EL (cell line): ENCODE measurements at places on chromosomes 13 and 19.
A peak's percentile ranks its signal among the peaks of the same experiment; 100 is the strongest.

- DNase-seq: no peak
Measured at GRCh38 chr19:3897936-3898335, 17.5 kb downstream of the ATCAY start.

DNA sequence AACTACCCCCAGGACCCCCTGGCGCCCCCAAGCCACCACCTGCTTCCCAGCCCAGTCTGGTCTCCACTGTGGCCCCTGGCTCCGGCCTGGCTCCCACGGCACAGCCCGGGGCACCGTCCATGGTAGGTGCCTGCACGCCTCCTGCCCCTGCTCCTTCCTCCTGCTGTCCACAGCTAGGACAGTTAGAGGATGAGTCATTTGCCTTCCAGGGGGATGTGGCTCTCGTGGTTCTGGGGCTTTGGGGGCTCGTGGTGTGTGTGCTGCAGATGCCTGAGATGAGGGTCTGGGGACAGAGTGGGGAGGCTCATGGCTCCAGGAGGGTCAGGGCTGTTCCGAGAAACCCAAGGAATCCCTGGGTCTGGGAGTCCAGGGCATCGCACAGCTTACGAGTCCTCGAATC lies 12.7 kb downstream of the MED25 start:
- no peak for DNase-seq

GRCh38 chr13:42110410-42111155 lies 62.1 kb downstream of the DGKH start:
- DNase-seq: peak; percentile 74

GRCh38 chr13:49625392-49626079 lies 2.8 kb upstream of the ARL11 start:
- DNase-seq: no peak

DNA sequence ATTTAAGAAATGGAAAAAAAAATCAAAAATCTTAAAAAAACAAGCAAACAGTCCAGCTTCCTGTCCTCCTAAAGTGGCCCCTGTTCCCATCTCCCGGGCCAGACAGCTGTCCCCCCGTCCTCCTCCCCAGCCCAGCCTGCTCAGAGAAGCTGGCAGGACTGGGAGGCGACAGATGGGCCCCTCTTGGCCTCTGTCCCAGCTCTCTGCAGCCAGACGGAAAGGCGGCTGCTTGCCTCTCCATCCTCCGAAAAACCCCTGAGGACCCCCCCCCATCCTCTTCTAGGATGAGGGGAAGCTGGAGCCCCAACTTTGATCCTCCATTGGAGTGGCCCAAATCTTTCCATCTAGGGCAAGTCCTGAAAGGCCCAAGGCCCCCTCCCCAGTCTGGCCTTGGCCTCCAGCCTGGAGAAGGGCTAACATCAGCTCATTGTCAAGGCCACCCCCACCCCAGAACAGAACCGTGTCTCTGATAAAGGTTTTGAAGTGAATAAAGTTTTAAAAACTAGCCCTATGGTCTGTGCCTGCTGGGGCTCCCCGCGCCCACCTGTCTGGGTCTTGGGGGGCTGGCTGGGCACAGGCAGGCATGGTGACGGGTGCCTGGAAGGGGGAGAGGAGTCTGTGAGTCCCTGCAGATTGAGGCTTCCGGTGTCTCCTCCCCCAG lies 3.8 kb downstream of the GADD45GIP1 start:
- DNase-seq: no peak

DNA sequence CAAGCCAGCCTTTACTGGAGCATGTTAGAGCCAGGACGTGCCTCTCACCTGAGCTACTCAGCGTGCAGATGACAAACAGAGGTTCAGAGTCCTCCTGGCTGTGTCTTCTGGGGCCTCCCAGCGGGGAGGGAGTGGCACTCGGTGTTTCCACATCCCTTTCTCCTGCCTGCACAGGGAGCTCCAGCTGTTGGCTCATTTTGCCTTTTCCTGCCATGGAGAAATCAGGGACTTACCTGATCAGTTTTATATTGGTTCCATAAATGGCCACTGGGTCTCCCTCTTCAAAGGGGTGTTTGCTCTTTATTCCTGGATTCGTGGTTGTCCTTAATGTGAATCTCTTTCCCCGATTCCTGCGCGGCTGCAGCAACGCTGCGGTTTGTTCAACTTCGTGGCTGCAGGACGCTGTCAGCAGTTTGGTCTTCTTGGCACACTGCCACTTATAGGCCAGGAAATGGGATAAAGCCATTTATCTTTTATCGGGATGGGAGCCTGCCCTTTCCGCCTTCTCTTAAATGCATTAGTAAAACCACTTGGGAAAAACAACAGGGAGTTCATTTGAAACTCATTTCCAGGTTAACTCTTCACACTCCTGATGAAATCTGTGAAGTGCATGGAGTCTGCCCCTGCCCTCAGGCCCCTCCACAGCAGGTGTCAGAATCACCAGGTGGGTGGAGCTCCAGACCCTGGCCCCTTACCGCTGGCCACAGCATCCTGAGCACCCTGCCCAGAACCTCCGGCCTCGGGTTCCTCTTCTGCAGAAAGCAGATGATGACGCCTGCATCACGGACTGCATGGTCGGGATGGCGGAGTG lies 39.8 kb upstream of the MCF2L start:
- peak; percentile 37 for DNase-seq

DNA sequence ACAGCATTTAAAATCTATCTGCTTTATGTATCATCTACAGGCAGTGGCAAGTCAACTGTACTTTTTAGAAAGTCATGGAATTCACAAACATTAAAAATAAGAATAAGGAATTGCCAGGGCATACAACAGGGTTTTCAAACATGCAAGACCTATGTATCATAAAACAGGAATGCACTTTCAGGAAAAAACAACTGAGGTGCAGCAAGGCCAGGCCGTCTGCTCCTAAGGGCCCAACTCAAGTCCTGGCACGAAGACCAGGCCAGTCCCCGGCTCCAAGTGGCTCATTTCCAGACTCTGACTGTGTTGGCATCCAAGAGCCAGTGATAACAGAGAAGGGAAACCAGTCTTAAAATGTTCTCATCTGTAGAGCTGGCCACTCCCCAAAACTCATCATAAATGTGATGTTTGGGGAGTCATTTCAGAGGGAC lies 7.1 kb downstream of the RFX2 start:
- DNase-seq: peak; percentile 94

DNA sequence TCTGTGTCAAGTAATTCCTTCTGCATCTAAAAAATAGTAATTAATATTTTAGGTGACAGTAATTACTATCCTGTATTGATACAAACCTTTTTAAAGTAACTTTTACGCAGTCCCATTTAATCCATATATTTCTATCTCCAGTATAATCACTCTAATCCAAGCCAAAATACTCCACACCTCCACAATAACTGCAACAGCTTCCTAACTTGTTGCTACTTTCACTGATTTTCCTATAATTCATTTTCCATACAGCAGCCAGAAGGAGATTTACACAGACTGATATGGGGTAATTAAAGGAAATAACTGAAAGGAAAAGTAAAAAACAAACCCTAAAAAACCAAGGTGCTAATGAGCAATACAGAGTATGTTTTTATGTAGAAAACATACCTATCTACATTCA lies 64.9 kb downstream of the RBM26 start:
- DNase-seq: no peak

DNA sequence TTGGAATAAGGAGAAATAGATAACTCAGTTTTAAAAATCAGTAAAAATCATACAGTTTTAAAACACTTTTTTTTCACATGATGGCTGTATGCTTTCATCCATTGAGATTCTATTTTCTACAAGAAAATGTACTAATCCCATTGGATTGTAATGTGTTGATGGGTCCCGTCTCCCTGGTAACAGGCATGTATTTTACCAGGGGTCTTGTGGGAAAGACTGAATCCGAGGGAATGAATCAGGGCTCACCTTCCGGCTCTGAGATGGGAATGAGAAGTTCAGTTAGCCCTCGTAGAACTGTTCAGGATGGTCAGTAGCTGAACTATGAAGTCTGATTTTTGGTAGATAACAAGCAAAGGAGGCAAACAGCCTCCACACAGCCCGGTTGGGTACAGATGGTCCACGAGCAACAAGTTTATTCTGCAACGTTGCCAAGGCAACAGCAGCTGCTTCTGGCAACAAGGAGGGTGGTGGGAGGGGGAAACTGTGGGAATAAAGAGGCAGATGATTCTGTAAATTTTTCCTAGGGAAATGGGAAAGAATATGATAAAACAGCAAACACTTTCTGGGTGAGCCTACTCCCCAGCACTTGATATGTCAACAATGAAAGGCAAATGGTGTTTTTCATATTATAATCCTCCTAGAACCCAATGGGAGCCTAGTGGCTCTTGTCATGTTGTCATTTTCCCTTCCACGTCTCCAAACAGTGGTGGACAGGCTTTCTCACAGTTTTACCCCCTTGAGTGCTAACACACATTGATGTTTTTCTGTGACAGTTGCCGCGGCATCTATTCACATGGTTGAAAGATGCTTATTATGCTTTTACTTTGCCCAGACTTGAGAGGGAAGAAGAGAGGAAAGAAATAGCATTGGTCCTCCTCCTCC lies 12.4 kb upstream of the SIAH3 start:
- DNase-seq: no peak

DNA sequence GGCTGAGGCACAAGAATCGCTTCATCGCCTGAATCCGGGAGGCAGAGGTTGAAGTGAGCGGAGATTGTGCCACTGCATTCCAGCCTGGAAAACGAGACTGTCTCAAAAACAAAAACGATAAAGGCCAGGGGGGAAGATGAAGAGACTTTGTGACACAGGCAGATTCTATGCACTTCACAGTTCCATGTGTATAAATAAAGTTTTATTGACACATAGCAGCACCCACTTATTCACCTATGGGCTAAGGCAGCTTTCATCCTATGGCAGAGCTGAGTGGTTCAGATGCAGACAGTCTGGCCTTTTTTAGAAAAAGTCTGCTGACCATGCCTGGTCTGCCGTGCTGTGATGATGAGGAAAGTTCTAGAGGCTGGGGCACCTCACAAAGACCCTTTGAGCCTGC lies 5.6 kb downstream of the LMNB2 start:
- no peak for DNase-seq

GRCh38 chr19:42422901-42423461 lies 4.2 kb downstream of the LIPE start:
- DNase-seq: no peak

- no peak for DNase-seq
Measured at GRCh38 chr13:67071918-67072598, 158.1 kb downstream of the PCDH9 start.

DNA sequence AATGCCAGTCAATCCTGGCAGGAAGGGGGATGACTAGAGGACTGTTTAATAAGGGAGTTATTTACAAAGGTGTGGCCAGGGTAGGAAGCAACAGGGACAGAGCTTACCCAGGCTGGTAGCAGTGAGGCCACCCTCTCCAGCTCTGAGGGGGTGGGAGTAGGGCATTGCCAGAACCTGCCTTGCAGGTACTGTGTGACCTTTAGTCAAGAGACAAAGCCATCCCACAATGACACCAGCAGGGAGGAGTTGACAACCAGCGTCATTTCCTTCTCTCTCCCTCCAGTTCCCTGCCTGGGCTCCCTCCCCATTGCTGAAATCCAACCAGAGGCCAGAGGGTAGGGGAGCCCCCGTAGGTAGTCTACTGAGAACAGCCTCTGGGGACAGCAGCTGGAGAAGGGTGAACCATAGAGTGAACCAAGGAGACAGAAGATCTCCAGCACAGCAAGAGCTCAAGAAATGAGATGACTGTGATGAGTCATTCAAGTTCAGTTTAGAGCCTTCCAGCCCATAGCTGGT lies 33.3 kb upstream of the SPATA13 start:
- DNase-seq: no peak

GRCh38 chr13:66958611-66959010 lies 271.5 kb downstream of the PCDH9 start:
- DNase-seq: no peak

- no peak for DNase-seq
Measured at GRCh38 chr13:39955560-39955959, 300.1 kb downstream of the COG6 start.

GRCh38 chr19:49859682-49860335 lies 7.6 kb downstream of the PNKP start:
- DNase-seq: no peak

GRCh38 chr13:42553098-42554046 lies 20.6 kb upstream of the TNFSF11 start:
- DNase-seq: peak; percentile 16

- DNase-seq: no peak
Measured at GRCh38 chr13:38372820-38373383, 23.3 kb downstream of the UFM1 start.

GRCh38 chr19:50488389-50489194 lies 11.9 kb upstream of the GARIN5A start:
- DNase-seq: no peak

DNA sequence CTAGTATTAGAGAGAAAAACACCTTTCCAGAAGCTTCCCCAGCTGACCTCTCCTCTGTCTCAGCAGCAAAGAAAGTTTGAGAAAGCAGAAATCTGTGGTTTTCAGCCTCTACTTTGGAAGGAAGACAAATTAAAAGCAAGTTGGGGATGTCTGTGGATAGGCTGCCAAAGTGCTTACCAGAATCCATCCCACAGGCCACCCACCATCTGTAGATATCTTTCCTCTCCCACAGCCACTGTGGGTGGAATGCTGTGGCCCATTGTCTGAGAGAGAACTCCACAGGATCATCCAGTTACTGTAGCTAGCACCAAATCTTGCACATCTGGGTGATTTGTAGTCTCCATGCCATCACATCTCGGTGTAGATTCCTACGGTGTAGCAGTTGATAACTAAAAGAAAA lies 133.5 kb downstream of the DNAJC15 start:
- DNase-seq: no peak

DNA sequence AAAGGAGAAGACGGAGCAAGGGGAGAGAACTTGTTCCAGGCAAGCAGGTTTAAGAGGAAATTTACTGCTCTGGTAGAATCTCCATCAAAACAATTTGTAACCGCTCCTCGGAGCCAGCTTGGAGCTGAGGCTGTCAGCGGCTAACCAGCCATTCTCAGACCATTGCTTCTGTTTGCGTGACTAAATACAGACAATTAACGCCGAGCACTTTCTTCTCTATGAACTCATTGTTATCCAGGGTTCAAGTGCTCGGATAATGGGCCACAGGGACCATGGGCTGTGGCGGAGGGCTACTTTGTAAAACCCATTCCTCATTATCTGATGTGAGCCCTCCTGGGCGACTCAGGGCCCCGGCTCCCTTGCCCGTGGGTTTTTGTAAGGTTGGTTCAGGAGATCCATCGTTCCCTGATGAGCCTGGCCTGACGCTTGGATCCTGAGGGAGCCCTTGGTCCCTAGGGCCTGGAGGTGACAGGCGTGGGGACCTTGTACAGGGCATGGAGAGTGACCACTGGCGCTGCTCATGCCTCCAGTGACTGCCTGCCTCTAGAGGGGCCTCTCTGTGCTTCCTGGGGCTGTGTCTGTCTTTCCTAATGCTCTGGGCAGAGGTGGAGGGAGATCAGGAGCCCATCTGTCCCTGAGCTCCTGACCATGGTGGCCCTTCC lies 61.5 kb upstream of the ZNF536 start:
- DNase-seq: no peak
